ENCODE measurements at places on chromosomes 6 and 20.

DNA sequence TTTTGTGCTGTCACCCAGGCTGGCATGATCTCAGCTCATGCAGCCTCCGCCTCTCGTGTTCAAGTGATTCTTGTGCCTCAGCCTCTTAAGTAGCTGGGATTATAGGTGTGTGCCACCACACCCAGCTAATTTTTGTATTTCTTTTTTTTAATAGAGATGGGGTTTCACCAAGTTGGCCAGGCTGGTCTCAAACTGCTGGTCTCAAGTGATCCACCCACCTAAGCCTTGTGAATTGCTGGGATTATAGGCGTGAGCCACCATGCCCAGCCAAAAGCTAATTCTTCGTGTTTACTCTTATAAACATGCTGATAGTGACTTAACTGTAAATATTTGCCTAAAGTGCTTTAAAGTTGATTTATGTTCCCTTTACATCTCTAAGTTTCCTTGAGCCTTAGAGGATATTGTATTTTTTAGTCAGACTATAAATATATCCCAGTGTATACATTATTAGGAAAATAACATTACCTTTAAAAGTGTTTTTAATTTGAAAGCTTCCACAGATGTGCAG lies 91.7 kb downstream of the COL21A1 start:
- DNase-seq = no peak

- no peak for DNase-seq
Measured at GRCh38 chr20:54346276-54346675, 129.1 kb upstream of the DOK5 start.

DNA sequence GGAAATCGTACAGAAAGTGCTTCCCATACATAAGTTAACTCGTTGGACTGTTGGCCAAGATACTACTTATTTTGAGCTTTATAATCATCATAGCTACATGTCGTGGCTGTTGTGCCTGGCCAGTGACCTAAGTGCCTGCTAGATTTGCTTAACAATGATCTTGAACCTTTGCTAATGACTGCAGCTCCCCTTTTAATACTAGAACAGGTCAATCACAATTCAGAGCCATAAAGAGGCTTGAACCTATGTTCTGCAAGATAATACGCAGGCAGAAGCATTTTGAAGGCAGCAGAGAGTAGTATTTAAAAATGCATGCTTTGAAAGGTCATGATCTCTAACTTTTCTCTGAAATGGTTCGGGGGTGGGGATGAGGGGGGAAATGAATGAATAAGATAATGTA lies 2.5 kb downstream of the MRS2 start:
- no peak for DNase-seq

DNA sequence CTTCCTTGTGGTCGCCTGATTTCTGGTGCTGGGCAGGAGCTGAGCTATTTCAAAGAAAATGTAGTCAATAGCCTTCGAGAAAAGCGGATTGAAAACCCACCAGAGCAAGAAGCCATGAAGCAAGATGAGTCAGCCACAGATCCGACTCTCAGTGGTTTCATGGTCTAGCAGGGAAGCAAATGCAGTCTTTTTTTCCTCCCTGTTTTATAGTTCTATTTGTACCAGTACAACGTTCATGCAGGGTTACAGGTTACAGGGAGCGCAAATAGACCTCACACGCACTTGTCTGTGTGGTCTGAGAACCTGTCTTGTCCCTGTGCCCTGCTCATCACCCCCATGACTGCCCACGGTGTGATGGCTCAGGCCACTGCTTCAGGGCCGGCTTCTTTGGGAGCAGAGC lies 309.8 kb upstream of the SUPT3H start:
- DNase-seq = no peak

DNA sequence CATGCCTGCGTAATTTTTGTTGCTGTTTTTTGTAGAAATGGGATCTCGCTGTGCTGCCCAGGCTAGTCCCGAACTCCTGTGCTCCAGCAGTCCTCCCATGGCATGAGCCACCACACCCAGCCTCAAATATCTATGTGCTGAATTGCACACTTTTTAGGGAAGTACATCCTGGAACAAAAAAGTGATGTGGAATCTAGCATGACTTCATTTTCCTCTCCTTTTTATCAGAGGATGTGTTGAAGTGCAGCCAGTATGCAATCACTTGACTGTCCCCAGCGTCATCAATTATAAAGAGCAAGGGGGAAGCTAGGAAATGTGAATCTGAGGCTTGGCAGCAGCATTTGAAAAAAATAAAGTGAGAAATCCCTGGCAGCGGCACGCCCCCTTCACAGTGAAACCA lies 6.4 kb upstream of the EXOC2 start:
- DNase-seq = no peak

DNA sequence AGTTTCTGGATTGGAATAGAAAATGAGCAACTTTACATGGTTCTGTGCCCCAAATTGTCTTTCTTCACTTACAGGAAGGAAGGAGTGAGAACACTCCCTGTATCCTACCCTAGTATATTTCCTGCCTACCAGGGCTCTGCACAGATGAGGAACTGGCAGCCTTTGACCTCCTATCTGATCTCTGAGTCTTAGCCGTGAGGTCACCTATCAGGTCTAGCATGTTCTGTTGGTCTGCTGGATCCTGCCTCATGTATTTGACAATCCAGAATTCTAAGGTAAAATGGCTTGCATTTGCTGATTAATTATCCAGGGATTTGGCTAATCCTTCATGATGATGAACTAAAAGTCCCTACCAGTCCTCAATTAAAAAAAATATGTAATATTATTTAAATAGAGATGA lies 35.0 kb upstream of the TRAM2 start:
- no peak for DNase-seq

GRCh38 chr20:55586610-55587009 lies 418.7 kb downstream of the CBLN4 start:
- DNase-seq = no peak

GRCh38 chr20:33680686-33681085 lies 5.5 kb downstream of the E2F1 start:
- DNase-seq = peak; percentile 34

GRCh38 chr6:26358511-26358981 lies 6.5 kb upstream of the BTN3A2 start:
- no peak for DNase-seq

- peak; percentile 79 for DNase-seq
Measured at GRCh38 chr6:33297956-33298772, 578 bp downstream of the RGL2 start.

- no peak for DNase-seq
Measured at GRCh38 chr6:138290423-138290962, 72.2 kb upstream of the PBOV1 start.

- peak; percentile 90 for DNase-seq
Measured at GRCh38 chr6:84522135-84522549, 242.3 kb downstream of the TBX18 start.

- DNase-seq = no peak
Measured at GRCh38 chr20:20664795-20665589, 47.5 kb downstream of the RALGAPA2 start.

DNA sequence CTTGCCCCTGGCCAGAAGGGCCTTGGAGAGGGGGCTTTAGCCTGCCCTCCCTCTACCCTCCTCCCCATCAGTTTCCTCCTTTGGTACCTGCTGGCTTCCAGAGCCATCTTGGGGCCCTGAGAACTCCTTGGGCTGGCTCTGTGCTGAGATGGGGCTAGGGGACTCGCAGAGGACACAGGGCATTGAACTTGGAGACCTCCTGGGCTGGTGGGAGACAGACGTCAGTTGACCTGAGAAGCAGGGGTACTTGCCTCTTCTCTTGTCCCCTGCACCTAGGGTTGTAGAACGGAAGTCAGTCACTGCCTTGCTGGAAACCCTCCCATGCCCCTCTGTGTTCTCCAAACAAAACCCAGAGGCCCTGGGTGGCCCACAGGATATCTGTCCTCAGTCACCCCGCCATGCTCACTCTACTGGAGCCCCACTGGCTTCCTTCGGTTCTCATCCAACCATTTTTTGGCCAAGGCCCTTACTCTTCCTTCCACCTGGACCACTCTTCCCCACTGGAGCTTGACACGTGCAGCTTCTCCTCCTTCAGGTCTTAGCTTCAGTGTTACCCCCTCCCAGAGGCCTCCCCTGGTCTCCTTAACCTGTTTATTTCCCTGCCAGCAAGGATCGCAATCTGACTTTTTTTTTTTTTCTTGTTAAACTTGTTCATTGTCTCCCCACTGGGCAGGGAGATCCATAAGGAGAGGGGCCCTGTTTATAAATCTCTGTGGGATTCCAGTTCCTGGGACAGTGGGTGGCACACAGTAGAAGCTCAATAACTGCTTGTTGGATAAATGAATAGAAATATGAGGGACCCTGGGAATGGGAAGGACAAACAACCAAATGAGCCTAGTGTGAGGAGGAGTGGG lies 971 bp downstream of the RBCK1 start:
- DNase-seq = no peak

Data from fibroblast of skin of right quadriceps (primary cell).